ENCODE measurements at places on chromosomes 6 and 20.

GRCh38 chr6:126067073-126067472 is 80.7 kb downstream of the TRMT11 start:
- no peak for DNase-seq

GRCh38 chr20:18973529-18974173 is 160.1 kb downstream of the SCP2D1 start:
- no peak for DNase-seq

GRCh38 chr6:150426198-150426597 is 57.4 kb downstream of the IYD start:
- no peak for DNase-seq

DNA sequence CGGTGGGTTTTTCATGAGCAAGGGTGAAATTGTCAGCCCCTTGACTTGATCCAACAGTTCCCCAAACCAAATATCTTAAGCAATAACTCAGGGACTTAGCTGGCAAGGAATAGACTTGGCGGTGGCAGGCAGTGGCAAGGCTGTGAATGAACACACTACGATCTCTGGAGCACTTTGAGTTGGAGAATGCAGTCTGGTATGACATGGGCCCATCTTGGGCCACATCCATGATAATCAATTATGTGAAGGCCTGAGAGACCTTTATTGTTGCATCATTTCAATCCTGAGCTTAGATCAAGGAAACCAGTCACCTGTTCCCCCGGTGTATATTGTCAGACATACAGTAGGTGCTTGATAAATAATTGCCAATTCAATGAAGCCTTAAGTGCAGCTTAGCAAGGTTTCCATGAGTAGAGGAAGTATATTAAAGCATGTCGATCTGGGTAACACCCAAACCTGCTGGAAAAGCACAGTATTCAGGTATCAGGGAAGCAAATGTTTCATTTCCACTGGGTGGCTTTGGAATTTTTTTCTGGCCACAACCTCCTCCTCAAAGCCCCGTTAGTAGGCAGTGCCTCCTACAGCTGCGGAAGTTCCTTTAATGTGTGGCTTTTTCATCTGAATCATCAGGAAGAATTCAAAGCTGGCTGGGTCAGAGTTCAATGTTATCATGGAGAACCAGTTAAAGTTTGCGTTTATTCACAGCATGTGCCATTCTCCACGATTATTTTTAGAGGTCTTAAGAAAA is 10.2 kb downstream of the CASS4 start:
- no peak for DNase-seq

GRCh38 chr6:31111712-31112111 is 663 bp downstream of the C6orf15 start:
- no peak for DNase-seq

DNA sequence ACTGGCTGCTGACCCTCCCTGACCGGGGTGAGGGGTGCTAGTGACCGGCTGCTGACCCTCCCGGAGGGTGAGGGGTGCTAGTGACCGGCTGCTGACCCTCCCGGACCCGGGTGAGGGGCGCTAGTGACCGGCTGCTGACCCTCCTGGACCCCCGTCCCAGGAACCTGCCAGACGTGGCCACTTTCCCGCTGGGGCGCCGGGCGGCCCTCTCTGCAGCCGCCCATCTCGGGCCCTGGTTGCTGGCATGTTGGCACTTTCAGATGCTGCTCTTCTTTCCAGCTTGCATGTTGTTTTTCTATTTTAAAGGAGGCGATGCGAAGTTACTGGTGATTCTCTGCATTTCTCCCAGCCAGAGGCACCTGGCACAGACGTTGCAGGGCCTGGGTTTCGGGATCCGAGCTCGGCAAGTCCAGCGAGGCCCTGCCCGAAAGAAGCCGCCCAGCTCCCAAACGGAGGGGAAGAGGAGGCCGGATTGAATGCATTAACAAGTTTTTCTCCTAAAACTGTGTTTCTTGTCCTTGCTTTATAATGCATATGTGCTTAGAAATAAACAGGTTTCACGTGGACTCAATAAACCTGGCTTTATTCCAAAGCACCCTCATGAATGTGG is 34.4 kb downstream of the FRMD1 start:
- DNase-seq, result no peak

DNA sequence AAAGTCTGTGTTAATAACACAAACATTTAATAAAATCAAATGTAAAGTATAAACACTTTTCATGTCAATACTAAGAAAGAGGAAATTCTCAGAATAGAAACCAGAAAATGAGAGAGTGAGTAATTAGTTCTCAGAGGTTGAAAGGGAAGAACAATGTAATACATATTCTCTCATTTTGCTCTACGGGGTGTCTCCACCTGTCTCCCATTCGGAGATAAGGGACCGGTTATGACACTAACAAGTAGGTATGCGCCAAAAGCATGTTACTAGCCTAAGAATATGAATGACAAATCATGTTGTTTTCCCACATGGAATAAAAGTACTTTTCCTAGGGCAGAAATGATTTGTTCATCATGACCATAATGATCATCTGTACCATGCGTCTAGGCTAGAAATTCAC is 35.6 kb upstream of the PRELID3B start:
- no peak for DNase-seq

- no peak for DNase-seq
These were observed 145.3 kb upstream of the TCF21 start for GRCh38 chr6:133743621-133744020.

DNA sequence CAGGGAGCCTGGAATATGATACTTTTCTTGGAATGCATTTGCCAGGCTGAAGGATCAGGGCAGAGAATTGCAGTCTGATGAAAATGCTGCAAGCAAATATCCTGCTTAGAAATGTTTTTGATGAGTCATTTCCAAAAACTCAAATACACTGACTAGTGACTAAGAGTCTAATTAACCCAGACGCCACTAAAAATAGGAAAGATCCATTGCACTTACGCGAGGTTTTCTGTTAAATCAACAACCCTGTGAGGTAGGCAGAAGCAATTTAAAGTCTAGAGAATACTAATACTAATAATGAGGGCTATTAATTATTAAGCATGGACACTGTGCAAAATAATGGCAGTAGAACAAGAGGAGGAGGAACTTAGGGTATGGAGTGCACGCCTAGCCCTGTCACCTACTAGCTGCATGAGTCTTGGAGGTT is 130.1 kb upstream of the DOK5 start:
- DNase-seq, result no peak

- no peak for DNase-seq
These were observed 67.4 kb upstream of the BMP2 start for GRCh38 chr20:6699921-6700562.

GRCh38 chr6:63785006-63785405 is 149.4 kb downstream of the PHF3 start:
- DNase-seq, result no peak

DNA sequence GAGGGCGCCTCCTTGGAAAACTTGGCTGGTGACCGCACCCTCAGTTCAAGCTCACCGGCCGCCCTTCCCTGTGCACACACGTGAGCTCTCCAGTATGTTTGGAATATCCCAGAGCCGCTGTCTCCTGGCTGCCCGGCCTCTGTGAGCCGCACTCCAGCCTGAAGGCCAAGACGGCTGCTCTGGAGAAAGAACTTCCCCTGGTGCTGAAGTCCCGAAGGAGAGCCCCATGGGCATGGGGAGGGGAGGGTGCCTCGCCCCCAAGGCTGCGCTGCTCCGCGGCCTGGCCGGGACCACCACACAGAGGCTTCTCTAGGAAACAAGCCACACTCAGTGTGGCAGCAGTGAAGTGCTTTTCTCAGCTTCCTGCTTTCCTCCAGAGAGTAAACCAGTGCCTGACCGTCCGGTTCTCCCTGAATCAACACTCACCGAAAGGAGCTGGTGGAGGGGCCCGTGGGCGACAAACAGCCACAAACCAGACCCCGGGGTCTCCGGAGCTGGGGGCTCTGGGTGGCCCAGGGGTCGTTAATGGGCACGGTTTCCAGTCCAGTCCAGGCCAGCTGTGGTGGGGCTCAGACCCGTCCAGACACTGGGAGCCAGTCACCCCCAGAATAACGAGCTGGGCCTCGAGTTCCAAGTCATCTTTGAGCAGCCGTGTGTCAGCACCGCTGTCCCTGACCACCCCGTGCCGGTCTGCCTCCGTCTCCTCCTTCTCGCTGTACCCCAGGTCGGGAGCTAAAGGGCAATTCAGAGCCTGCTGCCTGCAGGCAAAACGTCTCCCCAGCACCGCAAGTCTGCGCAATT is 87.4 kb upstream of the BHLHE23 start:
- DNase-seq, result no peak

- no peak for DNase-seq
These were observed 15.3 kb upstream of the NINL start for GRCh38 chr20:25600632-25601031.

- DNase-seq, result no peak
These were observed 84.0 kb upstream of the EYA2 start for GRCh38 chr20:46810448-46811223.

GRCh38 chr20:48544402-48545339 is 283.1 kb downstream of the PREX1 start:
- DNase-seq, result no peak

DNA sequence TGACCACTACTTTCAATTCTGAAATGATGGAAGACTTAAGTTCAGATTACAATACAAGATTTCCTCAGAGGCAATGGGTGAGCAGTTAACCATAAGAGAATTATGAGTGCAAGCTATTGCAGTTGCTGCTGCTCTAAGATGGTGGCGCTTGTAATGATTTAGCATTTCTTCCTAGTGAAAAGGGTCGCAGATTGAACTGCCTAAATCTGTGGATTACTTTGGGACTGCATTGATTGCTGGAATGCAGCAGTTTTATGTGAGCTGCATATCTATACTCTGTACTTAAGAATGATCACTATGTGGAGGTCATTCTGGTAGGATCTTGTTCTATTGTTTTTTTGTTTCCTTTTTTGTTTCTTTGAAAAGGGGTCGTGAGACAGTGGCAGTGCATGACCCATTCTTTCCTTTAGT is 5.3 kb downstream of the SCAF8 start:
- DNase-seq, result no peak

GRCh38 chr6:166563200-166563599 is 23.3 kb downstream of the RAMACL start:
- no peak for DNase-seq

DNA sequence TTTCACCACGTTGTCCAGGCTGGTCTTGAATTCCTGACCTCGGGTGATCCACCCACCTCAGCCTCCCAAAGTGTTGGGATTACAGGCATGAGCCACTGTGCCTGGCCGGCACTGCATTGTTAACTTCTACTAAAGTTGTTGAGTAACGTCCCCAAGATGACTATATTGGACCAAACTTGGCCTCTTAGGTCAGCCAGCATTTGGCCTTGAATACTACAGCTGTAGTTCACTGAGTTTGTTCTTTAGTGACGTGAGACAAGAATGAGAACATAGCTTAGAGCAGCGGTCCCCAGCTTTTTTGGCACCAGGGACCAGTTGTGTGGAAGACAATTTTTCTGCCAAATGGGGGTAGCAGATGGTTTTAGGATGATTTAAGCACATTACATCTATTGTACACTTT is 237.1 kb downstream of the TBC1D7 start:
- no peak for DNase-seq

DNA sequence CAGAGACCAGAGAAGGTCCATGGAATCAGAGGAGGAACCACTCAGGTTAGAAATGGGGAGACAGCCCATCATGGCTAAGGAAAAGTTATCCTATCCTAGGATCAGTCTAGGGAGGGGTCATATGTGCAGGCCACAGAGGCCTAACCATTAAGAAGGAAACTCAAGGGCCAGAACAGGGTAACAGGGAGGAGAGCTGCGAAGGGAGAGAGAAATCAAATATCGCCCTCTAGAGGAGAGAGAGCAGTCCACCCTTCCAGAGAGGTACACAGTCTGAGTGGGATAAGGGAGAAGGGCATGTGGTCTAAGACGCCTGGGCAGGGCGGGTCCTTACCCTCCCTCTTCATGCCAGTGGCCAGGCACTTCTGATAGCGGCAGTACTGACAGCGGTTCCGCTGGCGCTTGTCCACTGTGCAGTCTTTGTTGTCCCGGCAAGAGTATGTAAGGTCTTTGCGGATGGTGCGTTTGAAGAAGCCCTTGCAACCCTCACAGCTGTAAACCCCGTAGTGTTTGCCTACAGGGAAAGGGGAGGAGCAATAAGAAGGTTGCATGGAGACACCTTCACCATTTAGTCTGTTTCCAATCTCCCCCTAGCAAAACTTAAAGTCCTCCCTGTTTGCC is 2.9 kb downstream of the RXRB start:
- DNase-seq, result peak; percentile 40

GRCh38 chr6:143110572-143110971 is 49.9 kb downstream of the AIG1 start:
- DNase-seq, result no peak

- DNase-seq, result no peak
These were observed 72.5 kb downstream of the FLRT3 start for GRCh38 chr20:14264869-14265268.

GRCh38 chr20:46226602-46227001 is 81.7 kb downstream of the CDH22 start:
- no peak for DNase-seq

- DNase-seq, result no peak
These were observed 955.6 kb downstream of the TBC1D32 start for GRCh38 chr6:120378582-120379220.

- DNase-seq, result no peak
These were observed 56.7 kb downstream of the FAM135A start for GRCh38 chr6:70470016-70470415.
